ENCODE measurements at places on chromosomes 2 and 18.

DNA sequence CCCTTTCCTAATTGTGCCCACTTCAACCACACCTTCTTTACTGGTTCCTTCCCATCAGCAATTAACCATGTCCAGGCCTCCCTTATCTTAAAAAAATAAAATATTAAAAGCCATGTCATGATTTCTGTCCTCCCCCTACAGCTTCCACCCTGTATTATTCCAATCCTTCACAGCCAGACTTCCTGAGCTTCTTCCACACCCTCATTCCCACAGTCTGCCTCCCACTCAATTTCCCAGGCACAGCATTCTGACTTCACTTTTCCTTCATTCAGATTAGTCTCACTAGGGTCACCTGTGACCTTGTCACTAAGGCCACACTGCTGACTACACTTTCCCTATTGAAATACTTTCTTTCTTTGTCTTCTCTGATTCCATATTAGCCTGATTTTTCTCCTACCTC, 159.4 kb downstream of the DIS3L2 start:
- no peaks in the 10 kb centered on the region for H3K4me1 ChIP-seq
- H3K36me3 ChIP-seq = no peaks in the 10 kb centered on the region
- no peak overlapping the region for H3K4me3 ChIP-seq

DNA sequence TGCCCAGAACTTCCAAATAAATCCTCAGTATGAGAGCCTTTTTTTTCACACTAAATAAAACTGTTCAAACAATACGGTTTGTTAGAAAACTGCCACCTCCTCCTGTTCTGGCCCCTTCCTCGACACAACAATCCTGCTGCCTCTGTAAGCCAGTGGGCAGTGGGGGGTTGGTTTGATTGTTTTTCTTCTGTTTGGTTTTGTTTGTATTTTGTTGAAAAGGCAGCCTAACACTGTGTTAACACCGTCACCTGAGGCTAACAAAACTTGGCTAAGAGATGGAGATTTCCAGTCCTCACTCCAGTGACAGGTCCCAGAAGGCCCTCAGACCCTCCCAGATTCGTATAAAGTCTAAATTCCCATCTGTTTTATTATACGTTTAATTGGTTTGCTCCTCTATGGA, 402.1 kb downstream of the ZNF521 start:
- no peak overlapping the region for H3K4me3 ChIP-seq
- no peak for DNase-seq
- no peaks in the 10 kb centered on the region for H3K36me3 ChIP-seq
- no peaks in the 10 kb centered on the region for H3K27me3 ChIP-seq

- no peak overlapping the region for H3K27ac ChIP-seq
- H3K4me3 ChIP-seq = no peak overlapping the region
- H3K4me1 ChIP-seq = no peaks in the 10 kb centered on the region
- peaks cover 6% of the 10 kb centered on the region for H3K36me3 ChIP-seq
- no peaks in the 10 kb centered on the region for H3K27me3 ChIP-seq
Measured at GRCh38 chr2:70985956-70986355, 7.5 kb downstream of the ANKRD53 start.

GRCh38 chr2:161919873-161920272, 154.1 kb downstream of the DPP4 start:
- H3K4me1 ChIP-seq = no peaks in the 10 kb centered on the region
- DNase-seq = no peak

GRCh38 chr2:96146881-96147592, 1.8 kb upstream of the DUSP2 start:
- H3K27ac ChIP-seq = no peak overlapping the region
- peaks cover 14% of the 10 kb centered on the region for H3K4me1 ChIP-seq
- peaks cover 21% of the 10 kb centered on the region for H3K27me3 ChIP-seq
- H3K36me3 ChIP-seq = no peaks in the 10 kb centered on the region

GRCh38 chr2:175154661-175155082, 13.3 kb downstream of the ATF2 start:
- H3K4me1 ChIP-seq = peaks cover 14% of the 10 kb centered on the region
- H3K36me3 ChIP-seq = peaks cover 5% of the 10 kb centered on the region
- H3K4me3 ChIP-seq = no peak overlapping the region
- H3K27me3 ChIP-seq = no peaks in the 10 kb centered on the region

GRCh38 chr2:135043345-135043744, 3.9 kb downstream of the MAP3K19 start:
- H3K36me3 ChIP-seq = no peaks in the 10 kb centered on the region
- H3K27me3 ChIP-seq = no peaks in the 10 kb centered on the region
- no peaks in the 10 kb centered on the region for H3K4me1 ChIP-seq
- DNase-seq = peak; percentile 5
- H3K27ac ChIP-seq = no peak overlapping the region

DNA sequence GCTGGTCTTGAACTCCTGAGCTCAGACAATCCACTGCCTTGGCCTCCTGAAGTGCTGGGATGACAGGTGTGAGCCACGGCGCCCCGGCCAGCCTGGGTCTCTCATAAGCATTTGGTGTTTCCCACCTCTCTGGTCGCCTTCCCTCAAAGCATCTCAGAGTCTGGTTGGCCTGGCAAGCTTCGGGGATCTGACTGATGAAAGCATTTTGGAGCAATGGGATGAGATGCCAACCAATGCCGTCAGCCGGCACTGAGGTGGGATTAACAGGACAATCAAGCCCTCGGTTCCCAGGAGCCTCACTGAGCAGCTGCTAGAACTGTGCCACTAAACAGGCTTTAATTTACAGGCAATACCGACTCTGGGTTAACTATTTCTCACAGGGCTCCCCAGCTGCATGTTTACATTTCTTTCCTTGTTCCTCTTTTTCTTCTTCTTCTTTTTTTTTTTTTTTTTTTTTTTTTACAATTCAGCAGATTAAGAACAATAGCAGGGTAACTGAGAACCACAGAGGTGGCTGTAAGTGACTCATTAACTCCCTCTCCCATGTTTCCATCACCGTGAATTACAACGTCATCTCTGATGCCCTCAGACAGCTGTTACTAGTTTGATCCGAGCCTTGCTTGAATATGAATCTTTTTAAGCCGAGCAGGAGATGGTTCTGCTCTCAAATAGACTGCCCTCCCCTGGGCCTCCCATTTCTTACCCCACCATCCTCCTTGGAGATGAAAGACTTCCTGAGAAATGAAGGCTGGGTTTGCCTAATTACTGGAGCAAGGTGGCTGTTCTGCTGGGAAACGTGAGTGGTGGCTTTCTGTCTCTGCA, 37.9 kb downstream of the ODC1 start:
- no peak overlapping the region for H3K27ac ChIP-seq
- H3K4me1 ChIP-seq = peaks cover 2% of the 10 kb centered on the region
- DNase-seq = no peak
- H3K36me3 ChIP-seq = no peaks in the 10 kb centered on the region

GRCh38 chr2:39731546-39731945, 47.5 kb downstream of the THUMPD2 start:
- no peak overlapping the region for H3K27ac ChIP-seq
- H3K27me3 ChIP-seq = no peaks in the 10 kb centered on the region
- peaks cover under 1% of the 10 kb centered on the region for H3K36me3 ChIP-seq
- no peak for DNase-seq
- H3K4me3 ChIP-seq = no peak overlapping the region

DNA sequence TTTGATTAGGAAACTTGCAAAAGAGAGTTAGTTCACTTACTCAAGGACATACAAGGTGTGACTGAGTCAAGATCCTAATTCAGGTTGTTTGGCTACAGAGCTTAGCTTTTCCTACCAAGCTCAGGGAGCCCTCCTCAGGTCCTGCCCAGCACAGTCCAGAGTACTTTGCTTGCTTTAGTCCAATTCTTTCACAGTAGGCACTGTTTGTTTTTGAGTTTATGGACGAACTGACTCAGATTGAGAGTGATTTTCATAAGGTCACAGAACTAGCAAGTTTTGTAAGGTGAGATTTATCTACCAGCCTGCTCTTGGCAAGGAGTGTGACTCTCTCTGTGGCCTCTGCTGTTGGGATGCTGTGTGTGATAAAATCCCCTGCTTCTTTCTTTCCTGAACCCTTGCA, 310.5 kb downstream of the PTPRM start:
- no peak for DNase-seq
- H3K4me3 ChIP-seq = no peak overlapping the region
- peaks cover 22% of the 10 kb centered on the region for H3K4me1 ChIP-seq

DNA sequence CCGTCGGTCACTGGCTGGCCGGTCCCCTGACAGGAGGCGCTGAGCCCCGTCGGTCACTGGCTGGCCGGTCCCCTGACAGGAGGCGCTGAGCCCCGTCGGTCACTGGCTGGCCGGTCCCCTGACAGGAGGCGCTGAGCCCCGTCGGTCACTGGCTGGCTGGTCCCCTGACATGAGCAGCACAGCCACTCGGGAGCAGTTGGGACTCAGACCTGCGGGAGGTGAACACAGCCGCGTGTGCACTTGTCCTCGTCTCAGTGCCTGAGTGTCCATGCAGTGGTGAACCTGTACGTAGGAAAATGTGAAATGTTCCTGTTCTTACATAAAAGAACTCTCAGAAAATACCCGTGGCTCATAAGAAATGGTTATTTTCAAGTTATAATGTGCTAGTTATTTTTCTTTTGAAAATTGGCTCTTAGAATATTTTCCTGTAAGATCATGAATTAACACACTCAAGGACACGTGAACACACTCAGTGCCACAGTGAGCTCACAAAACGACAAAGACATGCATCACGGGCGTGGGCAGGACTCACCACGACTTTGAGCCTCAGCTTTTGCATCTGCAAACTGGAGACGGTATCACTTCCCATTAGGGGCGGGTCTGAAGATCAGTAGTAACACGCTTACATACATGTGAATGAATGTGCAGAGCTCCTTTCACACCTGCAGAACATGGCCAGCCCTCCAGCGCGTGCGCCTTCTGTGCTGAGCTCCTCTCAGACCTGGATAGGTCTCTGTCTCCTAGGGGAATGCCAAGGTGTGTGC, 21.1 kb upstream of the NFATC1 start:
- no peaks in the 10 kb centered on the region for H3K27me3 ChIP-seq
- H3K36me3 ChIP-seq = peaks cover 3% of the 10 kb centered on the region
- no peak overlapping the region for H3K27ac ChIP-seq
- no peak overlapping the region for H3K4me3 ChIP-seq

- no peak overlapping the region for H3K4me3 ChIP-seq
- H3K4me1 ChIP-seq = peaks cover 6% of the 10 kb centered on the region
- H3K27ac ChIP-seq = no peak overlapping the region
- no peaks in the 10 kb centered on the region for H3K36me3 ChIP-seq
- no peaks in the 10 kb centered on the region for H3K27me3 ChIP-seq
- no peak for DNase-seq
Measured at GRCh38 chr2:15284614-15285013, 276.5 kb downstream of the NBAS start.

DNA sequence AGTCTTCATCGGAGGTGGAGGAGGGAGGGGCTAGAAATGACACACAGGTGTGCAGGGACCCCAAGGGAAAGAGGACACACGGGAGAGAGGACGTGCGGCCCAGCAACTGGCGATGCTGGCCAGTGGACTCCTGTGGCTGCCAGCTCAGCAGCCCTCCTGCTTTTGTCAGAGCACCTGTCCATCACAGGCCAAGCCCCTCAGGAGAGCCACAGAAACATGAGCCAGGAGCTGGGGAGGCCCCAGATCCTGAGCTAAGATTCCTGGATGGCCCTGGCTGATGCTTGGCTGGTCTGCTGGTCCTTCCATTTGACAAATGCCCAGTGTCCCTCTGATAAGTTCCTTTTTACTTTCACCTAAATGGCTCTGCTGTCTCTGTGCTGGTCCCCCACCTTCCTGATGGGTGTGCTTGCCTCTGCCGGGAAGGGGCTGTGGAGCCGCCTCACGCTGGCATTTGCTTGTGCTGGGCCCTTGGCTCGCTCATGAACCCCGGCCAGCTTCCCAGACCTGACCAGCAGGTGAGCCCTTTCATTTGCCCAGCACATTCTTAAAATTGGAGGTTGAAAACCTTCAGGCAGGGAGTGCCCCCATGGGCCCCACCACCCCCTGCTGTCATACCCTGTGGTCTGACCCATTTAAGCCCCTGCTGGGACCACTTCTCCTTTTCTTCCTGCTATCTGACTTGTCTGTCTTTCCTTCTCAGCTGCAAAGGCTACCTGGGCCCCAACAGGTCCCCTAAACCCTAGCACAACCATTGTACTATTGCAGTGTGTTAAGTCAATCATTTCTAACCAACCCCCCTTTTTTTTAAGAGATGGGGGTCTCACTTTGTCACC, 37.3 kb downstream of the CYP27C1 start:
- H3K27ac ChIP-seq = no peak overlapping the region
- no peaks in the 10 kb centered on the region for H3K4me1 ChIP-seq
- no peaks in the 10 kb centered on the region for H3K27me3 ChIP-seq
- no peak for DNase-seq
- no peak overlapping the region for H3K4me3 ChIP-seq

- H3K4me3 ChIP-seq = no peak overlapping the region
- peaks cover 11% of the 10 kb centered on the region for H3K36me3 ChIP-seq
- peak overlapping the region; percentile 96 for H3K27ac ChIP-seq
- H3K27me3 ChIP-seq = no peaks in the 10 kb centered on the region
- DNase-seq = no peak
Measured at GRCh38 chr2:218403810-218404209, 4.1 kb downstream of the CTDSP1 start.

DNA sequence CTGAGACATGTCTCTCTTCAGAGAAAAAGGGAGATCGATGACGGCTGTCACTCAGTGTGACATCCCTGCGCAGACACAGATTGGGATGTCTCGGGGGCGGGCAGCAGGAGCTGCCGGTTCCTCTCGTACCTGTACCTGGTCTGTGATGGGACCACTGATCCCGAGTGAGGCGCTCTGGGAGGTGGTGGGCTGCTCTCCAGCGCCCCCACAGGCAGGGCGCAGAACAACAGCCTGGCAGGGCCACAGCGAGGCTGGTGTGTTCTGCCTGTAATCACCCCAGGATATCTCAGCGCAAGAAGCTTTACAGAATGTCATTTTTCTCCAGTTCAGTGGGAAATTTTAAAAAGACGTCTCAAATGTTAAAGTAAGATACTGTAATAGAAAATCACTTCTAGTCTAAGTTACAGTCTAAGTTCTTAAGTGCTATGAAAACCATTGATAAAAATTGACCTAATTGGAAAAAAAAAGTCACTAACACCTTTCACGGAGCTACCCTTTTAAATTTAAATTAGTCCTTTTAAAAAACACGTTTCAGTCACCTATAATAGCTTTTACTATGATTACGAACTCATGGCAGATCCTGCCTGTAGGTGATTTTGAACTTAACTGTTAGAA, 189.8 kb downstream of the SNTG2 start:
- H3K27me3 ChIP-seq = no peaks in the 10 kb centered on the region
- H3K4me3 ChIP-seq = no peak overlapping the region
- no peak overlapping the region for H3K27ac ChIP-seq
- no peaks in the 10 kb centered on the region for H3K36me3 ChIP-seq

GRCh38 chr2:65018141-65018582, 29.0 kb downstream of the SLC1A4 start:
- H3K4me1 ChIP-seq = peaks cover 13% of the 10 kb centered on the region
- DNase-seq = no peak
- H3K4me3 ChIP-seq = no peak overlapping the region
- no peaks in the 10 kb centered on the region for H3K27me3 ChIP-seq

GRCh38 chr2:207944979-207945600, 80.2 kb downstream of the PLEKHM3 start:
- peaks cover 7% of the 10 kb centered on the region for H3K4me1 ChIP-seq
- no peaks in the 10 kb centered on the region for H3K36me3 ChIP-seq
- no peak for DNase-seq

- no peak overlapping the region for H3K4me3 ChIP-seq
- no peak for DNase-seq
- no peaks in the 10 kb centered on the region for H3K36me3 ChIP-seq
- H3K4me1 ChIP-seq = no peaks in the 10 kb centered on the region
- no peaks in the 10 kb centered on the region for H3K27me3 ChIP-seq
Measured at GRCh38 chr2:85828725-85829124, 60.1 kb downstream of the ST3GAL5 start.

- no peak overlapping the region for H3K27ac ChIP-seq
- H3K27me3 ChIP-seq = no peaks in the 10 kb centered on the region
- no peak overlapping the region for H3K4me3 ChIP-seq
- no peaks in the 10 kb centered on the region for H3K4me1 ChIP-seq
- DNase-seq = no peak
Measured at GRCh38 chr2:73856214-73856613, 27.5 kb downstream of the STAMBP start.
